ENCODE measurements at places on chromosomes 2 and 18.

GRCh38 chr2:117621326-117621725 is 193.2 kb upstream of the DDX18 start:
- no peak for ATAC-seq

GRCh38 chr18:13577091-13577697 is 149.2 kb downstream of the FAM210A start:
- peak; percentile 90 for ATAC-seq

DNA sequence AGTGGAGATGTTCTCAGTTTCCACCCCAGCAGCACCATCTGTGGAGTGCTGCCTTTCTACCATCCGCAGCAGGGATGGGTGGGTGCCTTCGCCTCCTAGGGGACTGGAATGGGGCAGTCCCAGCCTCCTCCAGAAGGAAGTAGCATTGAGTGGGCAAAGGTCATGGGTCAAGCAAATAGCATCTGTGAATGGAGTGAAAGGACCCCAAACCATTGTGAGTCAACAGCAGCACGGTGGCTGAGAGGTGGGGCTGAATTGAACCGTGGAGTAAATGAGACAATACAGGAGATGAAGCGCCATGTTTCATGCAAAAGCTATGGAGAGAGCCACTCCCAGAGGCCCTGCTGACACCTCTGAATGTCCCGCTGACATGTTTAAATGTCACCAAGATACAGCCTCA is 9.7 kb downstream of the GPR55 start:
- ATAC-seq, result no peak

DNA sequence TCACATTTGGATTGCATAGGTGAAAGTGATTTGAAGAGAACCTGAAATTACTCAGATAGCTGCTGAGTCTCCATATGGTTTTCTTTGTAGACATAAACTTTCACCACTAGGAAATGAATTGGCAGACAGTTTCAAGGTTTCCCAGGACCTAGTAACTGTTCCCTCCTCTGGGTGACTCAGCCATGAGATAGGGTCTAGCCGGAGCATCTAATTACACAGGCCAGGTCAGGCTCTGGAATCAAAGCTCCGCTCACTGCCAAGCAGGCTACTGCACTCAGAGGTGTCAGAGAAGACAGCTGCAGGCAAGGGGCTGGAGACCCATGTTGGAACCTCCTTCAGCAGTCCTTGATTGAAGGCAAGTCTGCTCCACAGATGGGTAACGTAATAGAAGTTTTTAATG is 429.2 kb downstream of the TNS1 start:
- ATAC-seq, result no peak

DNA sequence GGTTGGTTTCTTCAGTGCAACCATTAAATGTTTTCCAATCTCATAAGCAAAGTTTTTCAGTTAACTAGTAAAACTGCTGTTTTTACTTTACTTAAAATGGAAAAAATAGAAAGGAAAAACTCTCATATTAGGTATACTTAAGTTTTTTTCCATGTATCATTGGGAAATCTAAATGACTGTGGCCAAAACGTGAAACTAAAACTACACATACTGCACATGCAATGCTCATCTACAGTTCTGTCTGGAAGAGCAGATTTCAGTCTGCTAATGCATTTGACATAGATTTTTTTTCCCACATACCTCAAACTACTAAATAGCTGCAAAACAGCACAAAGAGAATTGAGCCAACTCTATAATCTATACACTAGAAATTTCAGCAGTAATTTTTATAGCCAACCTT is 62.6 kb downstream of the COL5A2 start:
- no peak for ATAC-seq

DNA sequence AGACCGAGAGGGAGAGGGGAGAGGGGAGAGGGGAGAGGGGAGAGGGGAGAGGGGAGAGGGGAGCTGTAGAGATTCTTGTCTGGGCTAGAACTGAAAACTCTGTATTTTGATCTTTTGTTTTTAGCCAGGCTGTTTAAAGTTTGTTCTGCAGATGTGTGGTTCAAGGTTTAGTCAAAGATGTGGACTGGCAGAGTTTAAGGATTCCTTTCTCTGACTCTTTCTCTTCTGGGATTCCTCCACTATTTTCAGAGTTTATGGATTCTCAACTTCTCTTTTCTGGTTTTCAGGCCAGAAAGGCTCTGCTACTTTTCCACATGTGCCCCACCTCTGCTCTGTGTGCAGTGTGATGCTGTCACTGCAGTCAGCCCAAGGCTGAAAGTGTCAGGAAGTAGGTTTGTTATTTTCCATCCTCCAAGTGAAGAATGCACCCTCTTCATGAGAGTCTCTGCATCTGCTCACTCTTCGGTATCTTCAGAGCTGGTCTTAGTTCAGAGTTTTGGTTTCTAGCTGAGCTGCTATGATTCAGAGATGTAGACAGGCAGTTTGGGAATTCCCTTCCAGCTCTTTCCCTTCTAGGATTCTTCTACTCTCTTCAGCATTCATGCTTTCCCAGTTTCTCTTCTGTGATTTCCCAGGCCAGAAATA is 130.9 kb upstream of the SMAD7 start:
- ATAC-seq, result peak; percentile 78

- ATAC-seq, result no peak
Measured at GRCh38 chr2:105406221-105406620, 7.4 kb upstream of the FHL2 start.

DNA sequence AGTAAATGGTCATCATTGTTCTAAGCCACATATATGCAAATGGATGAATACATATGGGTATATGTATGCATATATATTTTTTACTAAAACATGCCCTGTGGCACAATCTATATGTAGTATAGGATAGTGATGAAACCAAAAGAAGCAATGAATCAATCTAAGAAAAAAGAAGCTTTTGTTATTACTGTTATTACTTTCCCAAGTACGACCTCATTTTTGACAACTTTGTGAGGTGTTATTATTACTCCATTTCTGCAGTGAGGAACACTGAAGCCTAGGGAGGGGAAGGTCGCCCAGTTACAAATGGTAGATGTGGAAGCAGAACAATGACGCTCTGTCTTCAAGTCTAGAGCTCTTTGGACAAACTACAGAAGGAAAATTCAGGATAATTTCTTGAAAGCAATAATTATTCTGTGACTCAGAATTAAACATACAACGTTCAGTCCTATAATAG is 38.3 kb downstream of the STAT4 start:
- ATAC-seq, result peak; percentile 43

- no peak for ATAC-seq
Measured at GRCh38 chr2:3108710-3109702, 268.6 kb downstream of the EIPR1 start.

DNA sequence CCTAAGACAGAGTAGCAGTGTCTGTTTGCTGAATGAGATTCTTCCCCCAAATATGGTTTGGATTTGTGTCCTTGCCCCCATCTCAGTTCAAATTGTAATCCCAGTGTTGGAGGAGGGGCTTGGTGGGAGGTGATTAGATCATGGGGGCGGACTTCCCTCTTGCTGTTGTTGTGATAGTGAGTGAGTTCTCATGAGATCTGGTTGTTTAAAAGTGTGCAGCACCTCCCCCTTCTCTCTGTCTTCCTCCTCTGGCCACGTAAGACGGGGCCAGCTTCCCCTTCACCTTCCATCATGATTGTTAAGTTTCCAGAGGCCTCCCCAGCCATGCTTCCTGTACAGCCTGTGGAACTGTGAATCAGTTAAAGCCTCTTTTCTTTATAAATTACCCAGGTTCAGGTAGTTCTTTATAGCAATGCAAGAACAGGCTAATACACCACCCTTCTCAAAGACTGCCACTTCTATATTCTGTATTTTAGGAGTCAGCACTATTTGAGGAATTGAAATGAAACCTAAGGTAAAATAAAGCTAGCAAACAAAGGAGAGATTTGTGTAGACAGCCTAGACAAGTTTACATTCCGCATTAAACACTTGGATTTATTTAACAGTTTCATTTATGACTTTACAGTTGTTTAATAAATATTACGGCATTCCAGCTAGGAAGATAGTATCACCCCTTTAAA is 21.6 kb downstream of the FBXO36 start:
- no peak for ATAC-seq

GRCh38 chr18:9211955-9212354 is 75.4 kb downstream of the ANKRD12 start:
- ATAC-seq, result no peak

All from activated T-helper 17 cell treated with anti-CD3 and anti-CD28 coated beads, Interleukin-2, amount 50 U/mL, for 72 hours (primary cell).